A549 treated with AZD2906 at 1 μM for 4 hours (cell line): ENCODE measurements at places on chromosomes 16 and 17. TPM values are rescaled to one million over a fixed set of nuclear protein-coding genes. Genes with fewer than 3 reads are reported as not detected.

ARMC5 gene
- 6.0 to 13.7 TPM (median 10.9 TPM) in 5 replicates for total RNA-seq

ACSM2A gene
- not detected in 5 replicates for total RNA-seq

TEFM gene
- total RNA-seq = 16.6 to 29.4 TPM (median 18.4 TPM) in 5 replicates

HEATR9 gene
- not detected in 5 replicates for total RNA-seq

GCGR gene
- 0.14 to 0.55 TPM (median 0.34 TPM) in 5 replicates for total RNA-seq

KRTAP4-6 gene
- total RNA-seq = not detected in 5 replicates

UBFD1 gene
- 41.8 to 52.1 TPM (median 47.4 TPM) in 5 replicates for total RNA-seq

ATF7IP2 gene
- total RNA-seq = 9.6 to 10.9 TPM (median 10.1 TPM) in 5 replicates

CMTM1 gene
- total RNA-seq = 1.1 to 1.6 TPM (median 1.5 TPM) in 5 replicates

TLCD2 gene
- total RNA-seq = 1.3 to 2.0 TPM (median 1.6 TPM) in 5 replicates

MT4 gene
- not detected in 5 replicates for total RNA-seq

DLX3 gene
- total RNA-seq = 0.05 to 0.11 TPM (median 0.08 TPM) in 5 replicates

MVD gene
- total RNA-seq = 16.3 to 22.5 TPM (median 20.7 TPM) in 5 replicates

GAST gene
- total RNA-seq = 0.17 TPM in 1 of 5 replicates, not detected in the others

CES5A gene
- 0.03 TPM in 1 of 5 replicates, not detected in the others for total RNA-seq

NGFR gene
- total RNA-seq = 0.95 to 1.1 TPM (median 1.1 TPM) in 5 replicates

PMP22 gene
- 185 to 210 TPM (median 203 TPM) in 5 replicates for total RNA-seq

PYDC1 gene
- total RNA-seq = not detected in 5 replicates

GDE1 gene
- total RNA-seq = 64.6 to 74.4 TPM (median 71.8 TPM) in 5 replicates

TSNAXIP1 gene
- 0.21 to 0.63 TPM (median 0.44 TPM) in 5 replicates for total RNA-seq

TPPP3 gene
- total RNA-seq = 8.4 to 16.1 TPM (median 13.5 TPM) in 5 replicates

CNGB1 gene
- 0.06 to 0.20 TPM (median 0.10 TPM) in 5 replicates for total RNA-seq

SLC52A1 gene
- 0.38 to 0.99 TPM (median 0.79 TPM) in 5 replicates for total RNA-seq

GRAP gene
- total RNA-seq = 0.24 to 0.53 TPM (median 0.38 TPM) in 5 replicates

C16orf74 gene
- total RNA-seq = 9.1 to 17.7 TPM (median 15.5 TPM) in 5 replicates

NOD2 gene
- total RNA-seq = 0.02 TPM in 1 of 5 replicates, not detected in the others

CCL7 gene
- 0.11 to 0.25 TPM (median 0.22 TPM) in 5 replicates for total RNA-seq

SSTR5 gene
- total RNA-seq = 0.51 to 0.79 TPM (median 0.60 TPM) in 5 replicates

ST6GALNAC2 gene
- total RNA-seq = 0.37 to 0.46 TPM (median 0.42 TPM) in 5 replicates

LGALS9B gene
- not detected in 5 replicates for total RNA-seq

TAF15 gene
- 190 to 214 TPM (median 208 TPM) in 5 replicates for total RNA-seq

MFSD6L gene
- 0.03 TPM in 1 of 5 replicates, not detected in the others for total RNA-seq

TRPV2 gene
- total RNA-seq = 0.36 to 0.83 TPM (median 0.53 TPM) in 5 replicates

RAB26 gene
- 1.9 to 4.4 TPM (median 3.3 TPM) in 5 replicates for total RNA-seq

ITGA2B gene
- 1.0 to 1.5 TPM (median 1.3 TPM) in 5 replicates for total RNA-seq

ODAD4 gene
- total RNA-seq = 1.1 to 1.6 TPM (median 1.2 TPM) in 5 replicates

AARSD1 gene
- 52.3 to 58.2 TPM (median 56.4 TPM) in 5 replicates for total RNA-seq

LRRC75A gene
- total RNA-seq = 0.99 to 1.3 TPM (median 1.1 TPM) in 5 replicates
